Placental pericyte (primary cell): ENCODE measurements at places on chromosomes 1 and 21. TPM values are rescaled to one million over a fixed set of nuclear protein-coding genes. Genes with fewer than 3 reads are reported as not detected.

The LCE1D gene
- total RNA-seq = not detected in 2 replicates

The AADACL3 gene
- total RNA-seq = not detected in 2 replicates

The BGLAP gene
- 0.57 TPM in 1 of 2 replicates, not detected in the other for total RNA-seq

The ZNHIT6 gene
- total RNA-seq = 9.4 and 13.0 TPM in 2 replicates

The SRGAP2 gene
- total RNA-seq = 42.2 and 87.9 TPM in 2 replicates

The NTPCR gene
- 8.1 and 13.3 TPM in 2 replicates for total RNA-seq

The OR2T35 gene
- total RNA-seq = not detected in 2 replicates

The AMY1C gene
- total RNA-seq = not detected in 2 replicates

The C1QA gene
- 0.57 TPM in 1 of 2 replicates, not detected in the other for total RNA-seq

The TMEM53 gene
- 4.6 and 7.0 TPM in 2 replicates for total RNA-seq

The RAB7B gene
- 0.66 and 2.4 TPM in 2 replicates for total RNA-seq

The PUM1 gene
- total RNA-seq = 61.5 and 78.2 TPM in 2 replicates

The S100A7 gene
- total RNA-seq = not detected in 2 replicates

The OR2L8 gene
- 0.43 TPM in 1 of 2 replicates, not detected in the other for total RNA-seq

The C1orf146 gene
- total RNA-seq = not detected in 2 replicates

The CD101 gene
- total RNA-seq = not detected in 2 replicates

The CZIB gene
- total RNA-seq = 38.5 and 41.8 TPM in 2 replicates

The ANGEL2 gene
- 25.4 and 40.9 TPM in 2 replicates for total RNA-seq

The LCE6A gene
- total RNA-seq = not detected in 2 replicates

The LCE2B gene
- not detected in 2 replicates for total RNA-seq

The OVAAL gene
- total RNA-seq = not detected in 2 replicates

The SLC26A9 gene
- total RNA-seq = not detected in 2 replicates

The RXRG gene
- not detected in 2 replicates for total RNA-seq

The HLX gene
- total RNA-seq = 8.2 and 18.2 TPM in 2 replicates
